Esophagus mucosa (tissue), 1 donor: ENCODE measurements at places on chromosomes 1 and 21. TPM values are rescaled to one million over a fixed set of nuclear protein-coding genes. Genes with fewer than 3 reads are reported as not detected.

The CNKSR1 gene
- 19.7 TPM for total RNA-seq

The KRTAP7-1 gene
- total RNA-seq, result not detected

The LHX8 gene
- not detected for total RNA-seq

The RHD gene
- total RNA-seq, result not detected

The ARTN gene
- 7.4 TPM for total RNA-seq

The CHD5 gene
- total RNA-seq, result 0.04 TPM

The EPHA2 gene
- 146 TPM for total RNA-seq

The RNU1-1 gene
- total RNA-seq, result 6,387 TPM

The ANXA9 gene
- total RNA-seq, result 0.40 TPM

The L1TD1 gene
- not detected for total RNA-seq
